Stimulated activated CD4-positive, alpha-beta T cell treated with anti-CD3 and anti-CD28 coated beads, Interleukin-12 subunit alpha, Interleukin-12 subunit beta, amount 100 ng/mL, for 24 hours (primary cell): ENCODE measurements at places on chromosomes 7 and 10.

- no peak for DNase-seq
These were observed 30.7 kb upstream of the PRKAR1B start for GRCh38 chr7:757741-758163.

- DNase-seq = no peak
These were observed 70.7 kb downstream of the ARHGAP22 start for GRCh38 chr10:48533951-48534720.

- DNase-seq = no peak
These were observed 48.2 kb upstream of the FXYD4 start for GRCh38 chr10:43323245-43323644.

GRCh38 chr10:79186486-79187120 is 117.8 kb downstream of the ZMIZ1 start:
- no peak for DNase-seq

GRCh38 chr10:80458638-80459037 is 4.5 kb downstream of the TSPAN14 start:
- no peak for DNase-seq

DNA sequence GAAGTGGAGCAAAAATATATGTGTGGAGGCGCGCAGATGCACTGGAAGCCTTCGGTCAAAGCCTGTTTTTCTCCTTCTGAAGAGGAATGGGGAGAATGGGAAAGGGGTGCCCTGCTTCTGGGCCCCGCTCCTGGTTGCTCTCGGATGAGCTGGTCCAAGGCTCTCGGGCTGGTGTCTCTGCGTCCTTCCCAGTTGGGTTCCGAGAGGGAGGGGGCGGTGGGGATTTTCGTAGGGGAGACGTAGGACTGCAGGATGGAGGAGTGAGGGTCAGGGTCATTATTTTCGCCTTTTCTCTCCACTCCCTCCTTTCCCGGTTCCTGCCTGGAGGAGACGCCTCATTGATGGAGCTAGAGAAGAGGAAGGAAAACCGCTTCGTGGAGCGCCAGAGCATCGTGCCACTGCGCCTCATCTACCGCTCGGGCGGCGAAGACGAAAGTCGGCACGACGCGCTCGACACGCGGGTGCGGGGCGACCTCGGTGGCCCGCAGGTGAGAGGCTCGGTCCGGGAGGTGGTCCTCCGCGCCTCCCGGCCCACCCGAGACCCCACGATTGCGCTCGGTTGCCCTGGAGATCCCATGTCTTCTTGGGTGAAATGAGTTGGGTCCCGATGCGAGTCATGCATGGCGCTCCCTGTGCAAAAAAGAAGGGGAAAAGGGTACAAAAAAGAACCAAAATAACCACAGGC is 790 bp downstream of the ADAM22 start:
- peak; percentile 12 for DNase-seq
